GM04504 (cell line): ENCODE measurements at places on chromosomes 5 and 9.

- no peak for DNase-seq
Measured at GRCh38 chr5:40171971-40172370, 507.7 kb upstream of the PTGER4 start.

- DNase-seq, result no peak
Measured at GRCh38 chr9:68983008-68983411, 30.9 kb downstream of the PRKACG start.

DNA sequence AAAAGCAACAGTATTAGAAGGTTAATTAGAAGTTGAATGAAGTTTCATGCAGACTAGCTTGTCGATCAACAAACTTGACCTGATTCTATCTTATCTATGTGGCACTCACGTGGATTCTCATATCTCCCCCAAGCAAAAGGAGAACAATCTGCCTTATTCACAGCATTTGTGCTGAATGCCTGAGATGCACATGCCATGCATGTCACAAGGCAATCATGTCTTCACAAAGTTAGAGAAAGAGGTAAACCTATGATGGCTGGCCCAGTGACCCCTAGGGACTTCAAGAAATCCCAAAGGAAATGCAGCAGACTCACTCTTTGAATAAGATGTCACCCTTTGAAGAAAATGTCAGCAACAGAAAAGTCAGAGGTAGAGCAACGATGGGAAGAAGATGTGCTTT is 17.6 kb upstream of the SHOC1 start:
- DNase-seq, result no peak

DNA sequence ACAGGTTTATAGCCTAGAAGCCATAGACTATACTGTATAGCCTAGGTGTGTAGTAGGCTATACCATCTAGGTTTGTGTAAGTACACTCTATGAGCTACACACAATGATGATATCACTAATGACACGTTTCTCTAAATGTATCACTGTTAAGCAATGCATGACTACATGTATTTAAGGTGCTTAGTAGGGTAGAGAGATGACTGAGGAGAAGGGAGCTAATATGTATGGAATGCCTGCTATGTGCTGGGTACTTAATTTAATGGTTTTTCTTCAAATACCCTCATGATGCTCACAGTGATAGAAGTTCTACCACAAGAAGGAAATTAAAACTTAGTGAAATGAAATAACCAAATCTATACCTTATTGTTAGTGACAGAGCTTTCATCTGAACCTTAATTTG is 1785.5 kb downstream of the EFNA5 start:
- no peak for DNase-seq

DNA sequence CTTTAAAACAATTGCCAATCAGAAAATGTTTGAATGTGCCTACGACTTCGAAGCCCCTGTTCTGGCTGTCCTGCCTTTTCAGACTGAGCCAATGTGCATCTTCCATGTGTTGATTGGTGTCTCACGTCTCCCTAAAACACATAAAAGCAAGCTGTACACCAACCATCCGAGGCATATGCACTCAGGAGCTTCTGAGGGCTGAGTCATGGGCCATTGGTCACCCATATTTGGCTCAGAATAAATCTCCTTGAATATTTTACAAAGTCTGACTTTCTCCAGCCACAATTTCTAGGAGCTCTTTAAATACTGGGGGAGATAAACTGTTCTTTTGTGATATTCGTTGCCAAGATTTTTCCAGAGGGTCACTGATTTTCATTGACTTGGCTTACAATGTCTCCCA is 53.9 kb downstream of the C9orf57 start:
- DNase-seq, result no peak

GRCh38 chr5:65102371-65102975 is 333.7 kb downstream of the CWC27 start:
- DNase-seq, result no peak

DNA sequence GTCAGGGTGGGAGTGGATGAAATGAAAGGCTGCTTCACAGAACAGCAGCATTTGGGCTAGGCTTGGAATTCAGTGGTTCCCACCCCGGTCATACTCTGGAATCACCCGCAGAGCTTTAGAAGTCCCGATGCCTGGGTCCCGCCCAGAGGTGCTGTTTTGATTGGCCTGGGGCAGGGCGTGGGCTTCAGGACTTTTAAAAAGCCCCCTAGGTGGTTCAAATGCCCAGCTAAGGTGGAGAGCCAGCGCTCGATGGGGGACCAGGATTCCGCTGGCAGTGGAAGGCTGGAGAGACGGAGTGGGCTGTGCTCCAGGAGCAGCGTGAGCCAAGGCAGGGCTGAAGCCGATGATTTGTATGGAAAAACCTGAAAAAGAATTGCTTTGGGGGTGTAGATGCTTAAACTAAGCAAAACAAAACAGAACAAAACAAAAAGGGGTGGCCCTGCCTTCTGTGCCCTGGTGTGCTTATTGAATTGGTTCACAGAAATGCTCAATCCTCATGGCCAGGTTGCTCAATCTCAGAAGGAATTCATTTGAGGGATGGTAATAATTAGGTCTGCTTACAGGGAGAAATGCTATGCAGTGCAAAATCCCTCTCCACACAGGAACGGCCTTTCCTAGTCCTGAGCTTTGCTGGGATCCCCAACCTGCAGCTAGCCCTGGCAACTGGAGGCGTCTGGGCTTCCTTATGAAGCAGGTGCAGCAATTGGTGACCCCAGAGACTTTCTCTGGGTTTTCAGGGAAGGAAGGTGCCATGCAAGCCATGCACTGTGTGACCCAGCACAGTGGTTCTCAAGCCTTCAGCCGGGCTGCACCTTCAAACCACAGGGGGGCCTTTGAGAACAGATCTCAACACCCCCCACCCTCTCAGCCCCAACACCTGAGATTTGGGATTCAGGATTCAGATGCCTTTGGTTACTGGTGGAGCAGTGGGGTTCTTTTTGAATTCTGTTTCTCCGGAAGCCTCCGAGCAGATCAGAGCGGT is 174.0 kb upstream of the ZNF618 start:
- no peak for DNase-seq

- no peak for DNase-seq
Measured at GRCh38 chr5:38078161-38078560, 180.2 kb upstream of the EGFLAM start.

DNA sequence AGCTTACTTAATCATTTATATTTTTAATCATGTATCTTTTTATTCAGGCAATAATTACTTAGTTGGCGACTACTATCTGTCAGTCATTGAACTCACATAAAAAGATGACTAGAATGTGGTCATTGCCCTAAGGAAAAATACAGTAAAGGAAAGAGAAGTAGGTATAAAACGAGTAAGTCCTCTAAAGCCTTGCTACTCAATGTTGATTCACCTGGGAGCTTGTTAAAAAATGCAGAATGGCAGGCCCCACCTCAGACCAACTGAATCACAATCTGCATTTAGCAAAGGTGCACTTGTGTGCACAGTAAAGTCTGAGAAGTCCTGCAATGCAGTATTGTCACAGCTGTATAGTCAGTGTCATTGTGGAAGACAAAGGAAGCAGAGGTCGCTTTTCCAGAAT is 592.4 kb downstream of the CSNK1G3 start:
- DNase-seq, result no peak

DNA sequence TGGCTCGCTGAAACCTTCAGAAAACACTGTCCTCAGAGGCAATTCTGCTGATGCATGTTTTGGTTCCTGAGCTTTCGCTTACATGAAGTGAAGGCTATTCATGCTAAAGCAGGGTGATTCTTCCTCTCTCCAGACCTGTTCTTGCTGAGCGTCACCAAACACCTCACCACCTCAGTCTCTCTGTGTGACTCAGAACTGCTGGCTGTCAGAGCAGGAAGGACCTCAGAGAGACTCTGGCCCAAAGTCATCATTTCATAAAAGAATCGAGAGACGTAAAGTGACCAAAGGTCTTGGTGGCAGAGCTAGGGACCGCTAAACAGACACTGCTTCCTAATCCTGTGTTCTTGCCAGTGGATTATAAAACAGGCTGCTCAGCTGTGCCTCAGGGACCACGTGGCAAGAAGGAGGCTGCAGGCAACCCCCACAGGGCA is 73.8 kb downstream of the LHFPL2 start:
- no peak for DNase-seq

- DNase-seq, result no peak
Measured at GRCh38 chr5:72752909-72753308, 63.6 kb upstream of the TNPO1 start.
